Ammon's horn (tissue), 1 donor: ENCODE measurements at places on chromosomes 5 and 9.

DNA sequence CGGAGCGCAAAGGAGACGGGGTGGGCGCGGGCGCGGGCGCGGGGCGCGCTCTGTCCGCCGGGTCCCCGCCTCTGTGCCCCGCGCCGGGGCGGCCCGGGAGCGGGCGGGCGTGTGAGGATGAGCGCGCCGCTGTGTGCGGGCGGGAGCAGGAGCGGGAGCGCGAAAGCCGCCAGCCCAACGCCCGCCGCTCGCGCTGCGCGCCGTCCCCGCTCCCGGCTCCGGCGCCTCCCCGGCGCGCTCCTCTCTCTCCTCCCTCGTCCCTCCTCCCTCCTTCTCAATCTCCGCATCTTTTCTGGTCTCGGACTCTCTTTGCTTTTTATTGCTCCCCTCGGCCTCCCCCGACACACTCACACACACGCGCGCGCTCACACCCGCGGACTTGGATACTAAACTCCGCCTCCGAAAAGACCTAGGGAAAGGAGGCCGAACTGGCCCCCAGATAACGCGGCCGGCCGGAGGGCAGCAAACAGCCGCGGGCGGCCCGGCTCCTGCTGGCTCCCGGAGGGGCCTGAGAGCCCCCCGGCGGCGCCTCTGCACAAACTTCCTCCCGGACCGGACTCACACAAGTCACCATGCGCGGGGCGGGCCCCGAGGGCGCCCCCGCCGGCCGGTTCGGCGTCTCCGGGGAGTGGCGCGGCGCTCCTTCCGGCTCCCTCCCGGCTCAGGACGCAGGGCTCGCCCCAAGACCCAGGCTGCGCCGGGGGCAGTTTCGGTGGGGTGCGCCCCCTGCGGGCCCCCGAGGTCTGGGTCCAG lies at the start of gene FIBCD1:
TSS of gene FIBCD1 (minus strand) at position 596 of the 753 bp plus-strand sequence. CDS start 640 bp downstream, outside the sequence.
- DNase-seq: no peak

DNA sequence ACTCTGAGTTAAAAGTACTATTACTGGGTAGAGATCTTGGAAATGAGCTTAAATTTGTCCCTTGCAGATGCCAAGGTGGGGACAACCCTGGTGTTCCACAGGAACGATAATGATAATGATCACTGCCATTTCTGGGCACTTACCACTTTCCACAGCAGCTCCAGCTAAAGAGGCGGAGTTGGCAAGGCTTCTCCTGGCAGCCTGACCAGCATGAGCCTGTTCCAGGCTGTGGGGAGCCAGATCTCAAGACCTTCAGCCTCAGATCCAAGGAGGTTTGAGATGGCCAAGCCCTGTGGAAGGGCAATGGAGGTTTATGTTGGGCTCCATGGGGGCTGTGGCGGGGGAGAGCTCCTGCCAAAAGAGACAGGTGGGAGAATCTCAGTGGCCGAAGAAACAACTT lies 244.9 kb upstream of the MVB12B start:
- no peak for DNase-seq

- no peak for DNase-seq
These were observed 566.8 kb upstream of the PTGER4 start for GRCh38 chr5:40112875-40113274.

DNA sequence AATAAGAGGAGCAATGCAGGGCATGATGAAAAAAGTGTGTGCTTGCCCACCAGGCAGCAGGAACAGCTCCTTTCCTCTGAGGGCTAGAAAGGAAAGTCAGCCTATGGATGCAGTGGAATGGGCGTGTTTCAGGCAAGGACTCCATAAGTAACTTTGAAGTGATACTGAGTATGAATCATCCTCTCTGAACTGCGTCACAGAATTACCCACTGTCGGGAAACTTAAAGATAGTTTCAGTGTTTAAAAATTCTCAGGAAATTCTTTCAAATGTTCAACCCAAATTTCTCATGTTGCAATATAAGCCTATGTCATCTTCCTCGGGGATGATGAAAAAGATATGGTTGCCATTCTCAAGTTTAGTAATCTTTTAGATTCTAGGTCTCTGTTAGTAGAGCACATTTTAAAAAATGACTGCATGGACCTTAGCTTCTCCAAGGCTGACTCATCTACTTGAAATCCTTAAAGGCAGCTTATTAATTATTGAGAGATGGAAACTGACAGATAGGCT lies 27.7 kb downstream of the PTCD2 start:
- no peak for DNase-seq

DNA sequence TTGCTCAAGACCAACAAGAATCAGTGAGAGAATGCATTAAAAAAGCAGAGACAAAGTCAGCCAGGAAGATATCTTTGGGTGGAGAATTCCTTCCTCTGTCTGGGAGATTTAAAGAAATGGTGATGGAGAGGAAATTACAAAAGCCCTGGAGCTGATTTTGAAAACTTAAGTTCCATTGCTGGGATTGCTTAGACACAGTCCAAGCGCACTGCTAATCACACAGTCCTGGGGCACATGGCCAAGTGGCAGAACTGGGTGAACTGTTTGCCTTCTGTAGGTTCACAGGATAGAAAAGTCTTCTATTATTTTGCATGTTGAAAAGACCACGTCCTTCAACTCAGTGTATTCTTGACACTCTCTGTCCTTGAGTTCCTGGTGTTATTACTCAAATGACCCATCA lies 284.9 kb upstream of the FBXL7 start:
- no peak for DNase-seq

GRCh38 chr5:158857976-158858375 lies 241.7 kb downstream of the EBF1 start:
- no peak for DNase-seq

DNA sequence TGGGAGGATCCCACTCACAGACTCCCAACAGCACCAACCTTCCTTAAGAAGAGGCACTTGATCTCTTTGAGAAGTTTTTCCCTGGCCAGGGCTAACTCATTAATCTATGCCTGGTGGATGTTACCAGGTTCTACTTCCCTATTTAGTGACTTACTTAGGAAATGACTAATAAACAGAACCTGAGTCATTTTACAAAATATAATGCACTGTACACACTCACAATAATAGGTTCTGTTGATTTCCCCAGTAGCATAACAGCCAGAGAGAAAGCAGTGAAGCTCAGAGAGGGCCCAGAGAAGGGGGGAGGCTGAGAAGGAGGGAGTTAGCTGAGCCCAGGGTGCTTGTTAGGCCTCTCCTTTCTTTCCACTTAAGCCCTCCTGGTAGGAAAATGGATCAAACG lies 27.1 kb downstream of the FRMD3 start:
- no peak for DNase-seq

DNA sequence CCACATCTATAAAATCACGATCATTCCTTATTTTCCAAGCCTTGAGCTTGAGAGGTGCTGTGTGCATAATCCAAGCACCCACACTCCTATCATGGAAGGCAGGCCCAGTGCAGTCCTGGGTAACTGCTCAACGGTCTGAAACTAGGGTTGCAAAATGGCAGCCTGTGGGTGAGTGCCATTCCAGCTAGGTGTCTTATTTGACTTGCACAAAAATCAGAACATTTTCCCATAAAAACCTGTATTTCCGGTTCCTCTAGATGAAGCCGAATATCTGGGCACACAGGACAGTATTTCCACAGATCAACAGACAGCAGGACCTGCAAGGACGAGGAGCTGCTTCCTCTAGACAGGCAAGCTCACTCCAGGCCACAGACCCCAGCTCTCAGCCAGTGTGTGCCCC lies 588.8 kb downstream of the BNC2 start:
- no peak for DNase-seq

DNA sequence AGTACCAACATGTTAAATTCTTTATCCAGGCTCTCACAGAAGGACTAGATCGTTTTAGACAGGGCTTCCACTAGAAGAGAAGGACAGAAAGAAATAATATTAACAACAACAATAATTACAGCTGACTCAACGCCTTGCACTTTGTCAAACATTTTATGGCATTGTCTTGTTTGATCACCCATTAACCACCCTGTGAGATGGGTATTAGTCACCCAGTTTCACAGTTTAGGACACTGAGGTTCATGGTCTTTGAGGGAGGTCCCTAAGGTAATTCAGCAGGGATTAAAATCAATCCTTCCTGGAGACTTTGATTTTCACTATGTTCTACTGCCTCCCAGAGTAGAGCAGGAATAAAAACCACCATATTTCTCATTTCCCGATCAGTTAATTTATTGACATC lies 51.4 kb upstream of the BNC2 start:
- no peak for DNase-seq

DNA sequence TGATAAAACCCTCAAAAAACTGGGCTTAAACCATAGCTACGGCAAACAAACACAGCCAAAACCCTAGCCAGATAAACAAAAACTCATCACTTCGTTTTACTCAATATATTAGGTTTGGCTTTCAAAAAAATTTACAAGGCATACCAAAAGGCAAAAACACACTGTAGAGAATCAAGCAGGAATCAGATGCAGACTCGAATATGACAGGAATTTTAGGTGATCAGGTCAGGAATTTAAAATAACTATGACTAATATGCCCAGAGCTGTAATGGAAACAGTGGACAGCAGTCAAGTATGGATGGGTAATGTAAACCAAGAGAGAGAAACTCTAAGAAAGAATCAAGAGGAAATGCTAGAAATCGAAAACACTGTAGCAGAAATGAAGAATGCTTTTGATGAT lies 26.5 kb upstream of the DOCK2 start:
- DNase-seq: no peak

GRCh38 chr5:180090098-180090768 lies 18.7 kb upstream of the RNF130 start:
- DNase-seq: peak; percentile 66

DNA sequence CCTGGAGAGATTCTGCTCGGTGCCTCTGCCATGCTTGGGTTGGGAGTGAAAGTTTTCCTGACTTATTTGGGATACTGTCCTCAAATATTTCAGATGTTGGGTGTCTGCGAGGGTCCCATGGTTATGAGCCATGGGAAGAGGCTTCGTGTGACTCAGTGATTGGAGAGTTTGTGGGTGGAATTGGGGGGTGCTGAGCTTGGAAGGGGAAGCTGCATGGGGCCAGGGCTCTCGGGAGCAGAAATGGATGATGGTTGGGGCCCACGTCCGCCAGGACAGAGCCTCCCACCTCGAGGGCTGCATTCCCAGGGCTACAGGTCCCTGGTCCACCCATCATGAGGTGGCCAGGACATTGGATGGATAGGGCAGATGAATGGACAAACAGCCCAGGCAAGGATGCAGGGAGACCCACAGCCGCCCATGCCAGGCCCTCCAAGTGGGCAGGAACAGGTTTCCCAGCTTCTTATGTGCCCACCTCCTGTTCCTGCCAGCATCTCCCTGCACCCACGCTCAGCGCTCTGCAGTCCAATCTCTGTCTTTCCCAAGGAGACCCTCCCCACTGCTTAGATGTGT lies 5.5 kb downstream of the OBP2B start:
- DNase-seq: no peak

DNA sequence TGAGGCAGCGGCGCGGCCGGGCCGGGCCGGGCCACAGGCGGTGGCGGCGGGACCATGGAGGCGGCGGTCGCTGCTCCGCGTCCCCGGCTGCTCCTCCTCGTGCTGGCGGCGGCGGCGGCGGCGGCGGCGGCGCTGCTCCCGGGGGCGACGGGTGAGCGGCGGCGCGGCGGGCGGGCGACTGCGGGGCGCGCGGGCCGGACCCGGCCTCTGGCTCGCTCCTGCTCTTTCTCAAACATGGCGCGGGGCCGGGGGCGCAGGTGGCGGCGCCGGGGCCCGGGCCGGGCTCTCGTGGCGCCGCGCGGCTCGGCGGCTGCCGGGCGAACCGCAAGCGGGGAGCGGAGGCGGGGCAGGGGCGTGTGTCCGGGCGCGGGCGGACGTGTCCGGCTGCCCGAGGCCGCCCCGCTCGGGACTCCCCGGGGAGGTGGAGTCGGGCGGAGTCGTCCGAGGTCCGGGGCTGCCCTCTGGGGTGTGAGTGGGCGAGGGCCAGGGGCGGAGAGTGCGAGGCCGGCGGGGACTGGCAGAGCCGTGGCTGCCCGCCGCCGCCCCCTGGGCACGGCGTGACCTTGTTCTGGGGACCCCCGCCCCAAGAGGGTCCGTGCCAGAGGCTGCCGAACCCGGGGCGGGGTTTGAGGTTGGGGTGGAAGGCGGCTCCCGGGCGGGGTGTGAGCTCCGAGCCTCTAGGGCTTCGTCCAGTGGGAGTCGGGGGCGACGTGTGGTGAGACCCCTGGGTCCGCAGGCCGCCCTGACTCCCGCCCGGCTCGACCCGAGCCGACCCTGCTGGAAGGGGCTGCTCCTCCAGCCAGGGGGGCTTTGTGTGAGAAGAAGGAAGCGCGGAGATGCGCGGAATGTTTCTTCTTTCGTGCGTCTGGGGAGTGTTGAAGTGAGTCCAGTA lies 485 bp downstream of the TGFBR1 start:
- DNase-seq: peak; percentile 34

DNA sequence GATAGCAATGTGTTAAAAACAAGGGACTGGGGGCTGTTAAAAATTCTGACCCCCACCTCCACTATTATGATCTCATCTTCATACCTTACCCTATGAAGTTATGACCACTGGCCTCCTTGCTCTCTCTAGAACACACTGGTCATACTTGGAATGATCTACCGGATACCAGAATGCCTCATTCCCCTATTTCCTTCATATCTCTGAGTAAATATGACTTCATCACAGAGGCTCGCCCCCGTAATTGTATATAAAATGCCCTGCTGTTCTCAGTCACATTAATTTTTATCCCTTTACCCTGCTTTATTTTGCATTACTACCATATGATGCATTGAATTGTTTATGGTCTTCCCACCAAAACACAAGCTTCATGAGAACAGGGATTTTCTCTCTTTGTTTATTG lies 29.2 kb downstream of the IZUMO3 start:
- DNase-seq: no peak

DNA sequence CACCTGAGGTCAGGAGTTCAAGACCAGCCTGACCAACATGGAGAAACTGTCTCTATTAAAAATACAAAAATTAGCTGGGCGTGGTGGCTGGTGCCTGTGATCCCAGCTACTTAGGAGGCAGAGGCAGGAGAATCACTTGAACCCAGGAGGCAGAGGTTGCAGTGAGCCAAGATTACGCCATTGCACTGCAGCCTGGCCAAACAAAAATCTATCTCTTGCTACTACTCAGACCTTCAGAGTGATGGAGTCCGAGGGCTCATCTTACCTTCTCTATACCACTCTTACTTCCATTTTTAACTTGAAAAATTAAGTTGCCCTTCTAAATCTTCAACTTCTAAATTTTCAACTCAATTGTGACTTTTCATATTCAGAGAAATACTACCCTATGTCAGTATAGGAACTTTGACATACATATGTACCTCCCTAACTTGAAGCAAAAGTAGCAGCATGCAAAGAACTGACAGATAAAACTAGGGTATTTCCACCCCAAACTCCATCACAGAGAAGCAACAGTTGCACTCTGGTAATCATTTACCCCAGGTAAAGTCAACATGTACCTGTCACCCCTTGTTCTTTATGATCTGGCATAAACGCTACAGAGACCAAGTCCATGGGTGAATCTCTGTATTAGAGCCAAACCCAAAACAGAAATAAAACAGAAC lies 11.4 kb downstream of the ZFAND5 start:
- DNase-seq: no peak
